ENCODE measurements at places on chromosomes 1 and 21. TPM values are rescaled to one million over a fixed set of nuclear protein-coding genes. Genes with fewer than 3 reads are reported as not detected.

Gene ELF3
- total RNA-seq = 1.7 TPM

Gene IL12RB2
- not detected for total RNA-seq

Gene HTR1D
- total RNA-seq = 0.23 TPM

Gene SERPINC1
- total RNA-seq = not detected

Gene KRTAP20-3
- total RNA-seq = not detected

Gene CYP4Z1
- total RNA-seq = not detected

Gene OR2T27
- not detected for total RNA-seq

Gene RNASEL
- 4.9 TPM for total RNA-seq

Gene C1orf185
- total RNA-seq = not detected

Gene CD52
- total RNA-seq = 0.41 TPM

Gene C4BPB
- total RNA-seq = not detected

Gene IFI44L
- 0.34 TPM for total RNA-seq

Gene KIF17
- total RNA-seq = 0.40 TPM

Gene CLCA1
- total RNA-seq = not detected

Gene PTPN22
- 1.7 TPM for total RNA-seq

Gene FGR
- total RNA-seq = 0.05 TPM

Measured in A375 (cell line).